Suprapubic skin (tissue), 4 donors: ENCODE measurements at places on chromosomes 1 and 21. TPM values are rescaled to one million over a fixed set of nuclear protein-coding genes. Genes with fewer than 3 reads are reported as not detected.
A peak's percentile ranks its signal among the peaks of the same experiment; 100 is the strongest.

DNA sequence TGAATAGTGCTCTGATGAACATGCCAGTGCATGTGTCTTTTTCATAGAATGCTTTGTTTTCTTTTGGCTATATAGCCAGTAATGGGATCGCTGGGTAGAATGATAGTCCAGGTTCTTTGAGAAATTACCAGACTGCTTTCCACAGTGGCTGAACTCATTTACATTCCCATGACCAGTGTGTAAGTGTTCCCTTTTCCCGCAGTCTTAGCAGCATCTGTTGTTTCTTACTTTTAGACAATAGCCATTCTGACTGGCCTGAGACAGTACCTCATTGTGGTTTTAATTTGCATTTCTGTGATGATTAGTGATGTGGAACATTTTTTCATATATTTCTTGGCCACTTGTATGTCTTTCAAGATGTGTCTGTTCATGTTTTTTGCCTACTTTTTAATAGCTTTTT is 784.5 kb downstream of the USP25 start:
- H3K4me3 ChIP-seq = no peak overlapping the region
- H3K4me1 ChIP-seq = peaks cover 3% of the 10 kb centered on the region
- no peaks in the 10 kb centered on the region for H3K27me3 ChIP-seq
- H3K27ac ChIP-seq = no peak overlapping the region
- no peaks in the 10 kb centered on the region for H3K36me3 ChIP-seq

DNA sequence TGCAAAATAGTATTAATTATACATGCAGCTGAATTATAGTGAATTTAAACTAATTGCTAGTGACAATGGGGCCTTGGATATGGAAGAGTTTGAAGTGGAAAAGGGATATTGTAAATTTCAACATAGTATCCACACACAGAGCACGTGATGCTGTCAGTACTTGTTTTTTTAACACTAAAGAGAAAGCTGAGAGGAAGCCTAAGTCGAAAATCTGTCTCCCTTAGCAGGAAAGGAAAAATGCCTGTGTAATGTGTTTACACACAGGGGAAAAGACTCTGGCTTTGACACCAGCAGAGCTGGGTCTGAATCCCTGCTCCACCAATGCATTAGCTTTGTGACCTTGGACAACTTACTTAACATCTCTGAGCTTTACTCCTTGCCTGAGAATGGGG is 42.6 kb downstream of the PCSK9 start:
- no peak overlapping the region for H3K4me3 ChIP-seq
- no peaks in the 10 kb centered on the region for H3K4me1 ChIP-seq
- peaks cover 98% of the 10 kb centered on the region for H3K36me3 ChIP-seq
- no peaks in the 10 kb centered on the region for H3K27me3 ChIP-seq
- DNase-seq = no peak

DNA sequence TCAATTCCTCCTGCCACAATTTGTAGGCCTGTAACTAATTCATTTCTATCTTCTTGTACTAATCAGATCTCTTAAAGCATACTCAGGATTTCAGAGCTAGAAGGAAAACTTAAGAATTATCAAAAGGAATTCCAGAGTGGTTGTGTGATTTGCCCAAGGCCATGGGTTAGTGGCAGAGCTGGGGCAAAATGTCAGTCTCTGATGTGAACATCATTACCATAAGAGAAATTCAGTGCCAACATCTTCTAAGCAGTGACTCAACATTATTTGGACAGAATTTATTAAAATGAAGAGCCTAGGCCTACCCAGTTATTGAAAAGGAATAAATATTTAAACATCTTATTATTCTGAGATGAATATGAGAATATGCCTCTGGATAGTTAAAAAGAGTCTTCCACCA is 14.5 kb downstream of the ST6GALNAC5 start:
- DNase-seq = no peak
- no peak overlapping the region for H3K27ac ChIP-seq
- H3K4me1 ChIP-seq = no peaks in the 10 kb centered on the region
- H3K4me3 ChIP-seq = no peak overlapping the region

DNA sequence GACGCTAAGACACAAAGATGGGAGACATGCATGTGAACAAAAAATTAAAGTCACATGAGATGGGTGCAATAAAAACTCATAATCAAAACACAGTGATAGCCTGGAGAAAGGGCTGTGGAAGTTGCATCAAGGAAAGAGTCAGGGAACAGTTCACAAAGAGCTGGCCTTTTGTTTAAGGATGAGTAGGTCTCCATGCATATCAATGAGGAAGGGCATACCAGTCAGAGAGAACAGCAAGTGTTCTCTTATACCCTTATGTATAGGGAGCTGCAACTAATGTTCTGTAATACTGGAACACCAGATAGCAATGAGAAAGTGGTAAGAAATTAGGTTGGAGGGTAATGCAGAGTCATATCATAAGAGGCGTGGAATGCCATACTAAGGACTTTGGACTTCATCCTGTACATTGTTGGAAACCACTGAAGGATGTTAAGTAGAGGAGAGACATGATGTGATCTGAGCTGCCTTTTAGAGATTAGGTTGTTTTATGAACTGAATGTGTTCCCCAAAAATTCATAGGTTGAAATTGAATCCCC is 46.7 kb upstream of the SAMD13 start:
- H3K36me3 ChIP-seq = no peaks in the 10 kb centered on the region
- no peak for DNase-seq
- no peak overlapping the region for H3K4me3 ChIP-seq
- no peaks in the 10 kb centered on the region for H3K27me3 ChIP-seq
- peaks cover 10% of the 10 kb centered on the region for H3K4me1 ChIP-seq

GRCh38 chr1:41587791-41588190 is 103.3 kb upstream of the EDN2 start:
- H3K36me3 ChIP-seq = peaks cover 7% of the 10 kb centered on the region
- H3K4me3 ChIP-seq = no peak overlapping the region
- no peaks in the 10 kb centered on the region for H3K27me3 ChIP-seq

DNA sequence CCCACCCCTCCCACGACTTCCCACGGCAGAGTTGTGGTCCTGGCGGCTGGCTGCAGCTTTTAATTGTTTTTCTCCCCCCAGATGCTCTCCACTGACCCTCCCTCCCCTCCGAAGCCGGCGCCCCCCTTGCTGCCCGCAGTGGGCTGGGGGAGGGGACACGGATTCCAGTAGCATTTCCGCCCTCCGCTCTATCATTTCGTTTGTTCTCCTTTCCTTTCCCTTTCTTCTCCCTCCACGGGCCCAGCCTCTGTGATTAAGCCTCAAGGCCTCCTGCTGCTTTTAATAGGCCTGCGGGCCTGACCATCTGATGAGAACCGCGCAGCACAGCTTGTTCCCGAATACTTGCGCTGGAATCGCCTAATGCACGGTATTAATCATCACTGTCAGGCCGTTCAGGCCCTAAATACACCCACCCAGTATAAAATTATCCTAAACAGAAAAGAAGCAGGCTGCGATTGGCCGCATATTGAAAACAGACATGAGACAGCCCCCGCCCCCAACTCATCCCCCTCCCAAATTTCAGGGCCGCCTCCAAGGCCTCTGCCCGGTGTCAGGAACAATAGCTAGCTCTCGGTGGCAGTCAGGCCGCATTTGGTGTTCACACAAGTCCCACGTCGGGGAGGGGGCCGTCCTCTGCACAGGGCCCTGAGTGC is 102.0 kb upstream of the ARHGEF16 start:
- DNase-seq = no peak
- H3K4me3 ChIP-seq = no peak overlapping the region
- peaks cover 30% of the 10 kb centered on the region for H3K4me1 ChIP-seq
- peak overlapping the region; percentile 65 for H3K27ac ChIP-seq

- peaks cover 26% of the 10 kb centered on the region for H3K36me3 ChIP-seq
- H3K27ac ChIP-seq = no peak overlapping the region
- no peak overlapping the region for H3K4me3 ChIP-seq
- H3K27me3 ChIP-seq = no peaks in the 10 kb centered on the region
- DNase-seq = no peak
Observed at GRCh38 chr1:24425441-24425840, 9.8 kb downstream of the NIPAL3 start.

- peaks cover 4% of the 10 kb centered on the region for H3K4me1 ChIP-seq
- no peaks in the 10 kb centered on the region for H3K36me3 ChIP-seq
- H3K27ac ChIP-seq = no peak overlapping the region
- no peak for DNase-seq
- H3K27me3 ChIP-seq = no peaks in the 10 kb centered on the region
Observed at GRCh38 chr1:57072401-57073110, 106.7 kb upstream of the C8B start.

Gene MYCL
- total RNA-seq = 62.7 TPM

Gene RAB3B
- 6.8 TPM for total RNA-seq

Gene MX1
- total RNA-seq = 9.2 TPM

Gene RYR2
- 0.56 TPM for total RNA-seq
